ENCODE measurements at places on chromosomes 13 and 19.

- peak; percentile 27 for DNase-seq
Measured at GRCh38 chr19:4976401-4977298, 7.7 kb downstream of the KDM4B start.

DNA sequence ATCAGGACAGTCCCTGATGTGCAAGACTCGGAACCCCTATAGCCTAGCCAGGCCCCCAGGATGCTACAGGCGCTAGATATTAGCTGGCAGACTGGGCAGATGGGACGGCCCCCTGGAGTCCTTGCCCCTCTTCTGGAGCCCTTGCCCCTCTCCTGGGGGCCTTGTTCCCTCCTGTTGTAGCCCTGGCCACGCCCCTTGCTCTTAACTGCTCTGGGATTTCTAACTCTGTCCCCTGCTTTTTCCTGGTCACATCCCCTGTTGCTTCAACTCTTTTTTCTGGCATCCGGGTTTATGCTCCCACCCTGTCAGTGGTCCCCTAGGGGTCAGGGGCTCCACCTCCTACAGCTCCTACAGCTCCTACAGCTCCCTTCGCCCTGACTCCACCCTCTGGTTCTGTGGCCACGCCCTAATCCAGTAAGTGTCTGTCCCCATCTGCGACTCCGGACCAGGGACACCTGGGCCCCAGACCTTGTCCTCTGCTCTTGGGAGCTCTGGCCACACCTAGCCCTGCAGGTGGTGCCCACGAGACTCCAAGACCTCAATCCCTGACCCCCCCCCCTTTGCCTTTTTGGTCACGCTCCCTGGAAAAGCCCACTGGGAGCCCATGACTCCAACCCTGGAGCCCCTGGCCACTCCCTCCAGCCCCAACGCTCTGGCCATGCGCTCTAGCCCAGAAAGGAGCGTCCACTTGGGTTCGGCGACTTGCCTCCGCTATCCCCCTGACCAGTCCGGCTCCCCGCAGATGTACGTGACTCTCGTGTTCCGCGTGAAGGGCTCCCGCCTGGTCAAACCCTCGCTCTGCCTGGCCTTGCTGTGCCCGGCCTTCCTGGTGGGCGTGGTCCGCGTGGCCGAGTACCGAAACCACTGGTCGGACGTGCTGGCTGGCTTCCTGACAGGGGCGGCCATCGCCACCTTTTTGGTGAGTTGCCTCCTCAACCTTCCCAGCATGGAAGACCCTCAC lies 6.8 kb downstream of the PLPPR2 start:
- DNase-seq, result no peak

- no peak for DNase-seq
Measured at GRCh38 chr13:94249512-94249911, 230.0 kb downstream of the DCT start.

DNA sequence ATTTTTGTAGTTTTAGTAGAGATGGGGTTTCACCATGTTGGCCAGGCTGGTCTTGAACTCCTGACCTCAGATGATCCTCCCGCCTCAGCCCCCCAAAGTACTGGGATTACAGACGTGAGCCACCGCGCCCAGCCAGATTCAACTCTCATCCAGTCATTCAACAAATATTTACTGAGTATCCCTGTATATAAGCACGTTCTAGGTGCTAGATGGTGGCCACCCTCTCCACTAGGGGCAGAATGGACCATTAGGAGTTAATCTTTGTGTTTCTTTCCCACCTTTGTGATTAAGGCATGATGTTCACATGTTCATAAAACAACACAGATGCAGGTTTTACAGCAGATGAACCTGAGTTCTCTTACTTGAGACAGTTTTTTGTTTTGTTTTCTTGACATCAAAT lies 7.3 kb downstream of the SHKBP1 start:
- DNase-seq, result no peak

- DNase-seq, result no peak
Measured at GRCh38 chr13:20812890-20813289, 39.1 kb upstream of the EEF1AKMT1 start.

GRCh38 chr19:20359933-20360720 lies 193.1 kb downstream of the ZNF486 start:
- no peak for DNase-seq

- DNase-seq, result peak; percentile 21
Measured at GRCh38 chr19:4678881-4679790, 9.0 kb upstream of the MYDGF start.

- DNase-seq, result peak; percentile 48
Measured at GRCh38 chr13:73767747-73768315, 366.4 kb downstream of the KLF12 start.

DNA sequence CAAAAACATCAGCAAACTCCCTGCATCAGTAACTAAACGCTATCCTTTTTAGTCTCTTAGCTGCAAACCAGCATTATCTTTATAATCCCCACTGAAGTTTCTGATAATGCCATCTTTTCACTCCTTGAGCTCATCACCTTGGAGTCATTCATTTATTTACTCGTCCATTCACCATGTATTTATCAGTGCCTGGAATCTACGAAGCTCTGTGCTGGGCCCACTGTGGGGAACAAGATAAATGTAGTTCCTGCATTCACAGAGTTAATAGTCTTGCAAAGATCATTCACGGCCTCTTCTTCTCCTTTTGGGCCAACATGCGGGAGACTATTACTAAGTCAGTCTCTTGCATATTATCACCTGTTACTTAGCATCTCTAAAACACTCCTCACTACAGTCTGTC lies 89.4 kb downstream of the HS6ST3 start:
- DNase-seq, result no peak

DNA sequence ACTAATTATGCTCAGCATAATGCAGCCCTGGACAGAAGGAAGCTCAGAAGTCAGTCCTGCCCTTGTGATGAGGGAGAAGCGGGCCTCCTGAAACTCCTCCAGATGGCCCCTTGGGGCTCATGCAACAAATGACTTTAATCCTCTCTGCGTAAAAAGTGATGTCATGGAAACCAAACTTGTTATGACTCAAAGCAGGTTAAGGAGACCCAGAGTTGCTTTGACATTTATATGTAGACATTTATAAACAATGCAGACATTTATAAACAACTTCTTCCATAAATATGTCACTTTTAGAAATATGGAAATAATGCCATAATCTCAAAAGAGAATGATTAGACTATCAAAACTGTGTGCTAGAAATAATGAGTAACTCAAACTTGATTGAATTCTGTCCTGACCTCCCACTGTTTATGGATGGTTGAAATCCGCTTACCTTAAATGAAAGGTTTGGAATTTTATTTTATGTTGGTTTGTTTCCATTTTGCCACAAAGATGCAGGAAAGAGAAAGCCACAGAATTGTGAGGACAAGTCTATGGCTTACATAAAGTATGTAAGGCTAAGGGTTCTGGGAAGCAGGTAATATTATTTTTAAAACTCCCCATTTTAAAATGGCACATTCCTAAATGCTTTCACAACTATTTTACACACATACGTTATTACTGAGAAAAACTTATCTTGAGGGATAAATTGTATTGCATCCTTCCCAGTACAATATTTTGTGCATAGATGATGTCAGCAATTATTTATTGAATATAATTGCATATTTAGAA lies 73.7 kb downstream of the CYSLTR2 start:
- no peak for DNase-seq

GRCh38 chr13:21616880-21617279 lies 12.9 kb upstream of the MICU2 start:
- DNase-seq, result no peak

- no peak for DNase-seq
Measured at GRCh38 chr19:11268783-11269267, 6.5 kb upstream of the DOCK6 start.

GRCh38 chr13:94544922-94545321 lies 51.0 kb downstream of the TGDS start:
- no peak for DNase-seq

- DNase-seq, result no peak
Measured at GRCh38 chr13:112796190-112796915, 106.5 kb downstream of the ATP11A start.

GRCh38 chr13:67140006-67140405 lies 90.1 kb downstream of the PCDH9 start:
- no peak for DNase-seq

DNA sequence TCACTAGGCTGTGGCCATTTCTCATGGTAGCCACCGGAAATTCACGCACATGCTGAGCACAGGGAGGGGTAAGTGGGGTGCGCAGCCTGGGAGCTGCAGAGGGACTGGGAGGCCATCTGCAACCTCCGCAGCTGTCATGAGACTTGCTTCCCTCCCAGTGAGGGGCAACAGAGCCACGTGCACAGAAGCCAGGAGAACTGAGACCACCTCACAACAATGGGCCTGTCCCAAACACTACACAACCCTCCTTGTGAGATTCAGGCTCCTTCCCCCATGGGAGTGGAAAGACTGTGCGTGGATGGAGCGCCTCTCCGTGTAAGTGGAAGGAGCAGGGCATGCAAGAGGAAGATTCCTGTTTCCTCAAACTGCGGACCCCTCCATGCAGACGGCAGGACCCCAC lies 8.8 kb downstream of the C3 start:
- no peak for DNase-seq

- DNase-seq, result no peak
Measured at GRCh38 chr13:34044660-34045080, 226.7 kb downstream of the RFC3 start.

DNA sequence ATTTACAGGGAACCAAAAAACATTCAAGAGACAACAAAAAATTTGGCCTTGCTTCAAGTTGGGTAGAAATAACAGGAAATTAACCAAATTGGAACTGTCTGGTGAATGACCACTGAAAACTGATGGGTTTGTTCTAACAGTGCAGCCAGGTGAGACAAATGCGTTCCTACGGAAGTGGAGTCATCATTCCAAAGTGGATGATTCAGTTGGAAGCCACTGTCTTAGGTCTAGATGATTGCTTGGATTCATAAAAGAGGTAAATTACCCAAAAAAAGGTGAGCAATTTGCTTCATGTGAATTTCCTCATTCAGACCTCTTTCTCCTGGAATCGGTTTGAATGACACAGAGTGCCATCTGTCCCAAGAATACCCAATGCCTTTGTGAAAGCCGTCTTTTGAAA lies 87.1 kb upstream of the IPO5 start:
- no peak for DNase-seq

- DNase-seq, result peak; percentile 7
Measured at GRCh38 chr13:36998624-36999041, 507 bp downstream of the ALG5 start.

DNA sequence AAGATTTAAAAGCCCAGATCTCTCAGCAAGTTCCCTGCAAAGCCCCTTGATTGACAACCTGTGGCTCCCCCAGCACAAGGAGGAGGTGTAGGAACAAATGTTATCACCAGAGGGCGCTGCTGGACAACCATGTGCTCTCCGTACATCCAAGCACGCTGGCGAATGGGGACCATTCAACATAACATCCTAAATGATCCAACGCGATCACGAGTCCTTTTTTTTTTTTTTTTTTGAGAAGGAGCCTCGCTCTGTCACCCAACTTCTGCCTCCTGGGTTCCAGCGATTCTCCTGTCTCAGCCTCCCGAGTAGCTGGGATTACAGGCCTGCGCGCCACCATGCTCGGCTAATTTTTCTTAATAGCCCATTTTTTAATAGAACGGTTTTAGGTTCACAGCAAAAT lies 52.0 kb downstream of the NWD1 start:
- peak; percentile 77 for DNase-seq

DNA sequence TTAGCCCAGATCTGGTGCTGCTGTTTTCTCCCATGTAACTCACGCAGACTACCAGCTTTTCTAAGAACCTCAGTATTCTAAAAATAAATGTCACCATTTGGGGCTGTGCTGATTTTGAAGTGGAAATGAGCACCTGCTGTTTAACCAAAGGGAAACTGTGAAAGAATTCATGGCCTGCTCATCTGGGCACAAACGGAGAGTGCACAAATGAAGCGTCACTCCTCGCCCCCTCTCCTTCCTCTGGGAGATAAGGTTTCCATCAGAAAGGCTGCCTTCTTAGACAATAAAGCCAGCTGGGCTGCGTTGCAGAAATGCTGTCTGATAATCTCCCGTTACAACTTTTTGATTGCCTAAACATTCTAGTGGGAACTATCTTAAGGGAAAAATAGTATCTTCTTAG lies 73.7 kb upstream of the SLC15A1 start:
- DNase-seq, result no peak

DNA sequence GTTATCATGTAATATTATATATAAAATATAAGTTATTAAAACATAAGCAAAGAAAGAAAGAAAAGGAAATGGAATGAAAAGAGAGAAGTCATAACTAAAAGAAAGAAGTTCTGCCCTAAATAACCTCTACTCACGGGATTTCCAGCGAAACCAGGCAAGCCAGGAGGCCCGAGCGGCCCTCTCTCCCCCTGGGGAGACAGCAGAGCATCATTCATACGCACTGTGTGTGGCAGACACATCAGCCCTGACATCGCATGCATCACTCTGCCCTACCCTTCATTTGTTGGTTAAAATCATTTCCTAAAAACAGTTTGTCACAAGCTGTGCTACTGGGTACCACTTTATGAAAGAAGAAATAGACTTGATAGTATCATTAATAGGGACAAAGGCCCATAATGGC lies 95.2 kb downstream of the COL4A1 start:
- DNase-seq, result no peak

GRCh38 chr13:37716420-37717195 lies 118.0 kb upstream of the POSTN start:
- no peak for DNase-seq

DNA sequence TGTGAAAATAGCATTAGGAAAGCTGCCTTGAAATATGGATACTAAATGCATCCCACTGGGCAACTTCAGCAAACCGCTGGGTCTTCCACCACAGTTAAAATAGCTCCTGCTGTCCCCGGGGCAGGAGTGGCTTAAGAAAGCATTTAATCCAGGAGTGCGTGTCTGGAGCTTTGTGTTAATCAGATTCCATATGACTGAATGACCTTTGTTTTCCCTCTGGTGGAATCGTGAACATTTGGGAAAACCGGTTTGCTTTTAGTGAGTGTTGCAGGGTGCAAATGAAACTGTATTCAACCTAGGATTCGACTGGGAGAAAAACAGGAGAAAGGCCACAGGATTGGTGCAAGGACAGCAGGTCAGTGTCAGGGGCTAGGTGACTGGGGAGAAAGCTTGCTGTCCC lies 237.6 kb upstream of the MAB21L1 start:
- no peak for DNase-seq

GRCh38 chr19:46862974-46863632 lies 2.3 kb downstream of the ARHGAP35 start:
- no peak for DNase-seq

GRCh38 chr19:49642492-49643035 lies 555 bp downstream of the SCAF1 start:
- DNase-seq, result no peak

- no peak for DNase-seq
Measured at GRCh38 chr19:16325161-16325527, 518 bp downstream of the KLF2 start.

- peak; percentile 70 for DNase-seq
Measured at GRCh38 chr19:40716031-40716481, 630 bp downstream of the COQ8B start.
